Left renal cortex interstitium (tissue), 4 donors: ENCODE measurements at places on chromosomes 11 and 22.

GRCh38 chr11:68312780-68313573, 586 bp downstream of the LRP5 start:
- DNase-seq: no peak

GRCh38 chr11:68932358-68932757, 28.7 kb downstream of the IGHMBP2 start:
- DNase-seq: no peak

DNA sequence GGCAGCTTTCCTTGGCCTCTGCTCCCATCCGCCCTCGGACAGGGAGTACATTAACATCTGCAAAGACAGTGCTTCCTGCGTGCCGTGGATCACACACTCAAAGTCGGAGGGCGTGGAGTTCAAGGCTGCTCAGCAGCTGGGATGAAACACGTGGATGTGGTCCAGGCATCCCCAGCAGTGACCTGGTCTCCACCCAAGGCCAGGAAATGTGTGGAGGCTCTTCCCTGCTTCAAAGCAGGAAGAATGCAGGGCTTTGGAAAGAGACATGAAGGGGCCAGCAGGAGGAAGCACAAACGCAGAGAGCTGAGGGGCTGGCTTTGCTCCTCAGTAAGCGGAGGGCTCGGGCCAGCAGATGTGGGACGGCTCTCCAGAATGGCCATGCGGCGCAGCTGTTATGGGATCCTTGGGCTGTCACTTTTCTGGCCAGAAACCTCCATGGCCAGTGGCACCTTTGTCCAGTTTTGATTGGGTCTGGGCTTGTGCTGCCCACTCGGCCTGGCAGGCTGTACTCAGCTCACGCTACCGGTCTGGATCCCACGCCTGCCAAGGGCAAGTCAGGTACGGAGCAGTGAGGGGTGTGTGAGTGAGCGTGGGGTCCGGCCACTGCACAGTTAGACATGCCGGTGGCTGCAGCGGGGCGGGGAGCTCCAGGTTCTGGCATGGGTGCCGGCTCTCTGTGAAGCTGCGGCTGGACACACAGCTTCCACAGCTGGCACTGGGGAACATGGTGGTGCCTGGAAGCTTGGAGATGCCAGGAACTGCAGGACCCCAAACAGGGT, 438.0 kb downstream of the TBC1D22A start:
- DNase-seq: no peak

- no peak for DNase-seq
Observed at GRCh38 chr11:77475206-77475605, 1.3 kb upstream of the PAK1 start.

DNA sequence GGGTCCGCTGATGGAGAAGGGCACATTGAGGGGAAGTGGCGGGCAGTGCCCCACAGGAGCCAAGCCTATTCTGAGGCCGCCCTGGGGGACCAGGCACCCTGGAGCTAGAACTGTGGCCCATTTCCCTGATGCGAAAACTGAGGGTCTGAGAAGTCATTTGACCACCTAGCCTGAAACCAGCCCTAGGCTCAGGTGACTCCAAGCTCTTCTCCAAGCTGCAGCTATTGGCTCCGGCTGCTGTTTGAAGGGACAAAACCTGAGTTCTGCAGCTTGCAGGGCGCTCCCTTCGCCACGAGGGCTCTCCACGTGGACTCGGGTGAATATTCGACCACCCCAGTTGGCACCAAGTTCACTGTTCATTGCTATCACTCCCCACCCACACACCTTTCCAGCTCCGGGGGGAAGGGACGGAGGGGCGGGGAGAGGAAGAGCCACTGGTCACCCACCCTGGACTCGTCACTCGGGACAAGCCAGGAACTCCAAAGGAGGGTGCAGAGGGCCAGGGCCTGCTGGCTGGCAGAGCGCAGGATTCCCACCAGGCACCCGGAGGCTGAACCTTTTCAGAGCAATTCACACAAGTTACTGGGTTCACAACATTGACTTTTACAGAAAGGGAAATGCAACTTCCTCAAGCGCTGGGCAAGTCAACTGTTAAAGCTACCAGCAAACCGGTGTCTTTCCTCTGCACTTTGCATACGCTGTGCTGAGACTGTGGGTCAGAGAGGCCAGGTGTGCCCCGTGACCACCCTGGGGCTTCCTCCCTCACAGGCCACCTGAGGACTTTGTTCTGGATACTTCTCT, 1.1 kb upstream of the RAC2 start:
- DNase-seq: no peak

DNA sequence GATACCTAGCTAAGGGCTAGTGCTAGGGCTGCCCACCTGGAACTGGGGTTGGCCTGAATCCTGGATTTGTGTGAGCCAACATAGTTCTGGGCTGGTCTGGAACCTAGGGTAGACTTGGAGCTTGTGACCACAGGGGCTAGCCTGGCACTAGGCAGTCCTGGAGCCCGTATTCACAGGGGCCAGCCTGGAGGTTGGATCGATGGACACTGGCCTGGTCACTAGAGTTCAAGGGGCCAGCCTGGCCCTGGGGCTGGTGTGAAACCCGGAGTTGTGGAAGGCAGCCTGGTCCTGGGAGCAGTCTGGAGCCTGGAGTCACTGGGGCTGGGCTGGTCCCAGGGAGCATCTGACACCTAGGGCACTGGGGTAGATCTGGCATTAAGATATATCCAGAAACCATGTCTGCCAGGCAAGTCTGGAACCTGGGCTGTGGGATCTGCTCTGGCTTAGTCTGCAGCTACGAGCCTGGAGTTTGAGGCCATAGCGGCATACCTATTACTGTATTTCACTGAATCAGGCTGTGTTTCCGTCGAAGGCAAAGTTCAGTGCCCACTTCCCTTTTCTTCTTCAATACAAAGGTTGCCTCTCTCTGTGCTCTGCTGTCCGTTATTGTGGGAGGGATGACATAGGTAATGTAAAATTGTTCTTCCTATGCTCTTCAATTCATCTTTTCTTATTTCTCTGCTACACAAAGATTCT, 9.1 kb upstream of the GLYATL1B start:
- no peak for DNase-seq

- DNase-seq: no peak
Observed at GRCh38 chr11:61549662-61550568, 31.0 kb downstream of the SYT7 start.

DNA sequence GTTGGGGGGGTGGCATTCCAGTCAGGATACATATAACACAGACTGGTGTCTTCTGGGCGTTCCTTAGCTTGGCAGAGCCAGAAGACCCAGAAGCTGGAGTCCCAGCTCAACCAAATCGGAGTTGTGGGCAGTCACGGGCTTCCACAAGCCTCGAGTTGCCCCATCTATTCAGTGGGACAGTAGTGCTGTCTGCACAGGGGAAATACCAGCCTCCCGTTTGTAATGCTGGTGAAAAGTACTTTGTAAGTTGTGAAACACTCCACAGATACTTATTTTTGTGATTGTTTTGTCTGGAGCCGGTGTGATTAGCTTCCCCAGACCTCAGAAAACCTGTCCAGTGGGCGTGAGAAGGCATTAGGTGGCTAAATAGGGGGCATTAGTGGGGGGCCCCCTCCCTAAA, 13.6 kb downstream of the DGKZ start:
- DNase-seq: no peak

- no peak for DNase-seq
Observed at GRCh38 chr11:107731941-107732688, 20.3 kb upstream of the SLN start.

- DNase-seq: no peak
Observed at GRCh38 chr11:47593934-47594855, at the start of gene C1QTNF4. Gene C1QTNF4 (minus strand): TSS chr11:47594411. CDS start chr11:47590810, 3,601 bp downstream.

DNA sequence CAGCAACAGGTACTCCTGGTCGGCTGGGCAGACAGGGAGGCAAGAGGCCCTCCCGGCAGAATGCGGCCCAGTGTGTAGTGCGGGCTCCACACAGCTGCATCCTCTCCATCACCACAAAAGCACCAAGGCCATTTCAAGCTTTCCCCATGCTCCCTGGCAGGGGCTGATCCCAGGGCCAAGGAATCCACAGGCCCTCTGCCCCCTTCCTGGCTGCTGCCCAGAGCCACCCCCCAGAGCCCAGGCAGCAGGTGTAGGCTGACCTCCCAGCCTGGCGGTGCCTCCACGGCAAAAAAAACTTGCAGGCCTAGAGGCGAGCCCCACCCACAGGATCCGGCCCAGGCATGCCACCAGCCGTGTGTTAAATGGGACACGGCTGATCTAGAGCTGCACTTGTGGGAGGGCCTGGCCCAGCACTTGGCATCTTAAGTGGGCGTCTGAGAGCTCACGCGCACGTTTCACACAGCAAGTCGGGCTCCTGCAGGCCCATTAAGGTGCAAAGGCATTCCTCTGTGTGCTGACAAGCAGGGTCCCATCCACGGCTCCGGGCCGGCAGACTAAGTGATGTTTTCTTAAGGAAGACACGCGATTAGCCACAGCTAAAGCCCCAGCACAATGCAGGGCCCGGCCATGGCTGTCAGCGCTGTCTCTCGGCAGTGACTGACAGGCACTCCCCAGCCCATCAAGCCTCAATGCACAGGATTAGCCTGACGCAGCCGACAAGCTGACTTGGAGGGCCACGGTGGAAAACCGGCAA, 19.8 kb upstream of the GNB1L start:
- DNase-seq: no peak

DNA sequence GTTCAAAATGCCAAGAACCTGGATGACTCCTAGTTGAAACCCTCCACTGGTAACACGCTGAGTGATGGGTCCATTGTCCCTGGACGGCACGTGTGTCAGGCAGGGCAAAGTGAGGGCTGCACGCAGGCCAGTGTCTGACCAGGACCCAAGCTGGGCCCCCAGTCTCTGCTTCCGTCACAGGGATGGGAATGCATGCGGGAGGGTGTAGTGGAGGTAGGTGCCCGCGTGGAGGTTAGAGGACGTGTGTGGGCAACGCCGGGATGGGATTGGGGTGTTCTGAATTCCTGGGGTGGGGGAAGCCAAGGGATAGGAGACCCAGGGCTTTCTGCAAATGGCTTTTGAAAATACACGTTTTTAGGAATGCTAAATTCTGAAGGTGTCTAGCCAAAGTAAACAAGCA, 943.3 kb downstream of the BRD1 start:
- no peak for DNase-seq

DNA sequence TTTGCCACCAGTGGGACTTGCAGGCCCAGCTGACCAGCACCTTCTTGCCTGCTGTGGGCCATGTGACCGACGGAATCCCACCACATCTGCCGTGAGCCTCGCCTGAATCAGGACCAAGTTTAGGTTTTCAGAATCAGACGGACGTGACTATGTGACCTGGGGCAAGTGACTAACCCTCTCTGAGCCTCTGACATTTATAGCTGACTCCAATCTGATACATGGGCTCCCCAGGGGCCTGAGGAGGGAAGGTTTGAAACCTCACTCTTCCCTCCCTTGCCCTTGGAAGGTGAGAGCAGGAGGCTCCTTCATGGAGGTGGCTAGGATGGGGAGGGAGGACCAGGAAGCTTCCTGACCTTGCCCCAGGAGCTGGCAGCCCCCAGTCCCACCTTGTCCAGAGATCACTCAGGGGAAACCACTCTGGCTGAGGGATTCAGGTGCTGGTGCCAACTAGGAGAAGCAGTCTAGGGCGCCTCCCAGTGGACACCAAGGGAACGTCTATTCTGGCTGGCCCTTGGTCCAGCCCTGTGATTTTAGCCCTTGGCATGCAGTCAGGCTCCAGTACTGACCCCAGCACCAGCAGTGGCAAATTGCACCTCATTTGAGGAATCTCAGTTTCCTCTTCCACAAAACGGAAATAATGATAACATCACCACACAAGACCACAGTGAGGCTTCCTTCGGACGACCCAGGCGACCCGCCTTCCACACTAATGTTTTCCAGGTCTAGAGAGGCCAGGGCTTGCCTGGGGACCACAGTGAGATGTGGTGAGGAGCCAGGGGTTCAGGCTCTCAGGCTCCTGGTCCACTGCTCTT, 47.2 kb upstream of the SYT7 start:
- no peak for DNase-seq

DNA sequence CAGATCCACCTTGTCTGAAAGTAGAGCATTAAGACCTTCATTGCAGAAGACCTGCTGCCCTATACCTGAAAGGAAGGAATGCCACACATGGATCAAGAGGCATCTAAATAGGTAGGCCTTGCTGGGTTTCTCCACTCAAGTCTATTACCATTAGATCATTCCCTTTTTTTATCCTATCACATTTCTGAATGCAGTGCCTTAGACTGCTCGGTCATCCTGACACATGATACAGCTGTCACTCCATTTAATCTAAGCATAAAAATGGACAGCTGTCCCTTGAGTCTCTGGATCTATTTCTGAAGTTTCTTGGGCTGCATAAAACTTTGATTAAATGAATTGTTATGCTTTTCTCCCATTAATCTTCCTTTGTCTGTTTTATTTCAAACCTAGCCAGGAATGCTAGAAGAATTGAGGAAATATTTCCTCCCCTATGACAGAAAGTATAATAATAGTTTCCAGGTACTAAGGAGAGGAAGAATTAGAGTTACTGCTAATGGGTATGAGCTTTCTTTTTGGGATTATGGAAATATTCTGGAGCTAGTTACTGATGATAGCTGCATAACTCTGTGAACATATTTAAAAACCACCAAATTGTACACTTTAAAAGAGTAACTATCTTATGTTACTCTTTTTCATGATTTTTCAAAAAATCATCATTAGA, 88.0 kb downstream of the DLG2 start:
- DNase-seq: no peak

GRCh38 chr11:128776424-128777284, 82.8 kb downstream of the FLI1 start:
- no peak for DNase-seq

GRCh38 chr11:37861671-37862070, 1263.6 kb upstream of the RAG2 start:
- no peak for DNase-seq

GRCh38 chr11:71342951-71343827, 90.8 kb upstream of the SHANK2 start:
- DNase-seq: peak; percentile 16

- no peak for DNase-seq
Observed at GRCh38 chr11:62479631-62480201, 60.9 kb downstream of the SCGB1A1 start.

GRCh38 chr22:25094579-25094978, 105.1 kb upstream of the CRYBB3 start:
- no peak for DNase-seq

GRCh38 chr11:64802370-64803157, 450 bp downstream of the MAP4K2 start:
- no peak for DNase-seq

- no peak for DNase-seq
Observed at GRCh38 chr11:45754261-45754709, 50.7 kb upstream of the SLC35C1 start.

- DNase-seq: no peak
Observed at GRCh38 chr22:40535642-40536041, 100.9 kb downstream of the MRTFA start.

GRCh38 chr22:46852771-46853170, 90.3 kb downstream of the TBC1D22A start:
- no peak for DNase-seq

- no peak for DNase-seq
Observed at GRCh38 chr11:34155057-34155756, 49.8 kb downstream of the NAT10 start.

DNA sequence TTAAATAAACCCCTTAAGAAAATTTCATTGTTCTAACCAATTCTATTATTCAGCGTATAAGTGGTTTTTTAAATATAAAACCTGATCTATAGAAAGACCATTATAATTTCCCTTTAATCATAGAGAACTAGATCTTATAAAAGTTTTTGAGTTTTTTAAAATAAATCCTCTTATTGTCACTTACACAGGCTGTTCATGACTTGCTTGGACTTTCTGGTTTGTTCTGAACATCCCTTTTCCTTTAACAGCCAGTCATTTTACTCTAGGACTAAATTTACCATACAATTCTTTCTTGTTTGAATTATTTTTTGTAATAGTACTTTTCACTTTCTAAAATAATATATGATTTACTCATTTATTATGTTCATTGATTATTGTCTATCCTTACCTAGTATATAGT, 4.7 kb downstream of the NXPE2 start:
- no peak for DNase-seq
